Amygdala (tissue), 56 donors: ENCODE measurements at places on chromosomes 3 and 15.

DNA sequence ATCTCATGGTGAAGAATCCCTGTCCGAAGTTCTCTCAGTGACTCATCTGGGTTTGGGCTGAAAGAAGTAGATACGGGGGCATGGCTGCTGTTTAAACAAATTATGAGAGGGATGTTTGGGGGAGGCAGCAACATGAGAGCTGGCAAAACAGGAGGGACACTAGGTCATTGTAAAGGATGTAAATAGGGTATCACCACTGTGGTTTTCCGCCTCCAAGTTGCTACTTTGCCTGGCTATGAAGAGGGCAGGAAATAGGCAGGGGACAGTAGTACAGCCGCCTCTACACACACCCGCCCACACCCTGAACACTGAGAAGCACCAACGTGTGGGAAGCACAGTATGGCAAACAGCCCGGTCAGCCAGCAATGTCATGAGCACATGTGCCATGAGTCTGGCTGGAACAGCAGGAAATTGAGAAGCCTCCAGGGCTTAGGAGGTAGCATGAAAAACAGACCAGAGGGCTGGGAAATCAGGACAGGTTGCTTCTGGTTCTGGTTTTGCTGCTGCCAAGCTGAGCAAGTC, 17.1 kb downstream of the HEXA start:
- DNase-seq = no peak

DNA sequence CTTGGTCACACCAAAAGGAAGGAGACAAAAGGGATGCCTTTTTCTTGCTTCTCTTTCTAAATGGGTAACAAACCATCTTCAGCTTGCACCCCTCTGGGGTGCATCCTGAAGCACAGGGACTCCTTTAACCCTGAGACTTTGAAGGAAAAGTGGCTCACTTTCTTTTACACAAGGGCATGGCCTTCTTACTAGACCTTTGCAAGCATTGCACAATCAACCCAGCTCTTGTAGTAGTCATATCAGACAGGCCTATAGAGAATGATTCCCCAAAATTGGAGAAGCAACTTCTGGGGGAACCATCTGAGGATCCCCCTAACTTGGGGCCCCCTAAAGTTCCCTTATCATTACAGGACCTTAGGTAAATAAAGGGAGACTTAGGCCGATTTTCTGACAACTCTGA, 56.1 kb upstream of the GK5 start:
- no peak for DNase-seq

GRCh38 chr3:28994161-28994905, 286.5 kb upstream of the RBMS3 start:
- no peak for DNase-seq

- DNase-seq = no peak
These were observed 982.7 kb upstream of the NR2F2 start for GRCh38 chr15:95347837-95348236.

- no peak for DNase-seq
These were observed 47.8 kb upstream of the CDAN1 start for GRCh38 chr15:42784705-42785104.

DNA sequence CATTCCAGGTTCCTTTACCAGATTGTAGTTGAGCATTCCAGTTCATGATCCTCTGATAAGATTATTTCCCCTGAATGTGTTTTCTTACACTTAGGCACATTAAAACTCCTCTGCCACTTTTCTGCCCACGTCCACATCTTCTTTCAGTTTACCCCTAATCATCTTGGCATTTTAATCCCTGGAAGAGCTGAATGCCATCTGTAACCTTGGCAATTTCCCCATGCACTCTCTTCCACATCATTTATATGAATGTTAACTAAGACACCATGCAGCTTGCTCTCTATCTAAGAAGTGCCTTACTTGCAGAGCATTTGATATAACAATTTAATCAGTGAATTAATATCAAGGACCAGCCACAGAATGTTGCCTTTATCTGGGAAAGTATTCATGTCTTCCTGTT, 25.8 kb downstream of the TIMP4 start:
- no peak for DNase-seq
